HT-29 (cell line): ENCODE measurements at places on chromosomes 6 and 20.
A peak's percentile ranks its signal among the peaks of the same experiment; 100 is the strongest.

GRCh38 chr6:12189661-12190060 lies 100.5 kb upstream of the EDN1 start:
- DNase-seq: no peak

- DNase-seq: no peak
Observed at GRCh38 chr6:37160922-37161778, 8.8 kb upstream of the PIM1 start.

DNA sequence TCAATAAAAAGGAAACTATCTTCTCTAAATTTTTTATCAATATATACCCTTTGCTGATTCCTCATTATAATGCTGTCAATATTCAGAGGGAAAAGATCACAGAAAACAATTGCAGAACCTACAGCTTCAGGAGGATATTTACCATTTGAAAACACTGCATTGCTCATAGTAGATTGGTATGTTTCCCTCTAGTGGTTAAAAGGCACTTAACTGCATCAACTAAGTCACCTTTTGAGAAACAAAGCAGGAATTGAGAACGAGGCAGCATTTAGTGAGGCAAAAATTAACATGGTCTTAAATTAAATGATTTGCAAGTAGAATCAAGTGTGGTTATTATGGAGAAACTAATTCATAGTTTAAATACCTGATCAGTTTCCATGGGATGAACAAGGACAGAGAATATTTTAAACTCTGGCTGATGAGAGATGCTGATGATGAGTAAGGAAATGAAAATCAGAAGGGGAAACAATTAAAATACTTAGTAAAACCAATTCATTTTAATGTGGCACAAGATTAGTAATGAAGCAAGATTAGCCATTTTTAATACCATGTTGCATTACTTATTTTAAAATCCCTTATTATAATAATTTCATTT lies 642.1 kb downstream of the EPHA7 start:
- peak; percentile 36 for DNase-seq

DNA sequence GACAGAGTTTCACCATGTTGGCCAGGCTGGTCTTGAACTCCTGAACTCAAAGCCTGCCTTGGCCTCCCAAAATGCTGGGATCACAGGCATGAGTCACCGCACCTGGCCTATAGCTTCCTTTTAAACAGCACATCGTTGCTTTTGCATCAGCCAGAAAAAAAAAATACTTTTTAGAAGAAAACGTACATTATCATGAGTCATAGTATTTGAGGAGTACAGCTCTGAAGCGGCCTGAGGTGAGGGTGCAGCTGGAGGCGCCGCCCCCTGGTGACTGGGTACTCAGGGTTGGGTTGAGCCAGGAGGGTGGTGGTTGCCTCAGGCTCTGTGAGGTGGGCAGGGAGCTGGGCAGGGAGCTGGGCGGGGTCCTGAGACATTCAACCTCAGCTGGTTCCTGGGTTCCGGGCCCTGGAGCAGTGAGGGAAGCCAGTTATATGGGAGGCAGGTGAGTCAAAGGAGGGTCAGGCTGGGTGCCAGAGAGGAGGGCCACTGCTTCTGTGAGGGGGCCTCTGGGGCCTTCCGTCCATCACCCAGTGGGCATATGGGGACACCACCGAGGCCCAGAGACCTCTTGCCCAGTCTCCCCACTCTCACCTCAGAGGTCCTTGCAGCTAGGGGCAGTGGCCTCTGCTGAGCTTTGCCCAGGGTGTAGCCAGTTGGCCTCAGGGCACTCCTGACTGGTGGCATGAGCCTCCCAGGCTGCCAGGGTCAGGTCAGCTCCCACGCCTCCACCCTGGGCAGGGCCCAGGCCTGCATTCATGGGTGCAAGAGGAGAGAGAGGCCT lies 11.7 kb upstream of the ID1 start:
- DNase-seq: peak; percentile 99

DNA sequence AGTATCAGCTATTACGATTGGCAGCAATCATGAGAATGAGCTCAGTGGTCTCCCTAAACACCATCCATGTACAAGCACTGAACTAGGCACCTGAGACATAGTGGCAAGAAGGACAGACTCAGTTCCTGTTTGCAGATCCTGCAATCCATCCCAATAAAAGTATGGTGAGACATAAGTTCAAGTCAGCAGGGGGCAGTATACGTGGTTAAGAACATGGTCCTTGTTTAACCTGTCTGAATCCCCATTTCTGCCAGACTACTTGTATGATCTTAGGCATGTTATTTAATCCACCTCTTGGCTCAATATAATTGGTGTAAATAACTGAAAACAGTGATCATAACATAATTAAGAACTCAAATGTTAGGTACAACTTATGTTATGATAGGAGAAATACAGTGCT lies 33.2 kb upstream of the PNISR start:
- peak; percentile 18 for DNase-seq

DNA sequence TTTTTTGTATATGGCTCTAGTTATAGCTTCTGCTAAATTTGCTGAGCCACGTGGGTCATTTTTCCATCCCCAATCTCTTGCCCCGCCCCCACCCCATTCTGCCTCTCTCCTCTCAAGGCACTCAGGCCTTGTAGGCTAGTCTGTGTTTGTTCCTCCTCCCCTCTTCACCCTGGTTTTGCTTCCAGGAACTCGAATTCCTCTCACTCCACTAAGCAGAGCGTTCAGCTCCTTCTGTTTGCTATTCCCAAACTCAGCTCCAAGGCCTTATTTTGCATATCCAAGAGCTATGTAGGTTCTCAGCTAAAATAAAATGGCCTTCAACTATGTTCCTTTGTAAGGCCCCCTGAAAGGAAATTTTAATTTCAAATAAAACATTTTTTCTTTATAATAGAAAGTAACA lies 1293.7 kb downstream of the EPHA7 start:
- no peak for DNase-seq

- DNase-seq: peak; percentile 7
Observed at GRCh38 chr6:148146717-148147462, 195.7 kb upstream of the SASH1 start.

- no peak for DNase-seq
Observed at GRCh38 chr6:47203266-47203937, 106.3 kb downstream of the TNFRSF21 start.

DNA sequence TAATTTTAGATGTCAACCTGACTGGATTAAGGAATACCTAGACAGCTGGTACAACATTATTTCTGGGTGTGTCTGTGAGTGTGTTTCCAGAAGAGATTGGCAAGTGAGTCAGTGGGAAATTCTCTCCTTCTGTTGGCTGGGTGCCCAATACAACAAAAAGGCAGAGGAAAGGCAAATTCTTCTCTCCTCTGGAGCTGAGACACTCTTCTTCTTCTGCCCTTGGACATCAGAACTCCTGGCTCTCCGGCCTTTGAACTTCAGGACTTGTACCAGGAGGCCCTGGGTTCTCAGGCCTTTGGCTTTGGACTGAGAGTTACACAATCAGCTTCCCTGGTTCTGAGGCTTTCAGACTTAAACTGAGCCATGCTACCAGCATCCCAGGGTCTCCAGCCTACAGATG lies 7.8 kb upstream of the BTN3A1 start:
- peak; percentile 45 for DNase-seq

- no peak for DNase-seq
Observed at GRCh38 chr6:102853249-102853955, 1459.9 kb downstream of the GRIK2 start.

- DNase-seq: no peak
Observed at GRCh38 chr6:77653816-77654215, 977 bp downstream of the MEI4 start.

- peak; percentile 4 for DNase-seq
Observed at GRCh38 chr6:38337819-38338465, 301.8 kb downstream of the BTBD9 start.

DNA sequence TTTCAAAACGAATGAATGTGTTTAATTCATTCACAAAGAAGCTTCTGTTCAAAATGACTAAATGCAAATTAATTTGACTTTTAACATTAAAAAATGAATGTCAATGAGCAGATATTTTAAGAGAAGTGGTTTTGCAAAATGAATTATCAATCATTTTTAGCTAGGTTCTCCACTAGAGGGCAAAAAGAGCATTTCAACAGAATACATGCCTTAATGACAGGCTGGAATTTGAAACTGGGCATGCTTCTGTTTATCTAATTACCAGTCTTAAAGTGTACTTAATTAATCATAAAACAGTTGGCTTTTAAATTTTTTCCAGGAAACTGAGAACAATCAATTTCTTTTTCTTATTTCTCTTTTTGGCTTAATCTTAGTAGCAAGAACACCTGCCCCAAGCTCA lies 63.8 kb upstream of the TINAG start:
- peak; percentile 58 for DNase-seq
